ENCODE measurements at places on chromosomes 3 and 15.

GRCh38 chr3:79477242-79477641 lies 290.6 kb downstream of the ROBO1 start:
- no peak for DNase-seq

GRCh38 chr3:187042346-187042745 lies 97.0 kb downstream of the RPL39L start:
- DNase-seq = no peak

- DNase-seq = no peak
Measured at GRCh38 chr3:25618028-25618427, 46.7 kb downstream of the TOP2B start.

GRCh38 chr3:14750650-14751049 lies 68.1 kb upstream of the FGD5 start:
- DNase-seq = no peak

GRCh38 chr15:101105059-101105891 lies 146.6 kb downstream of the CHSY1 start:
- no peak for DNase-seq

GRCh38 chr3:158769952-158770740 lies 31.7 kb upstream of the MFSD1 start:
- no peak for DNase-seq

GRCh38 chr3:171688593-171688992 lies 121.7 kb downstream of the PLD1 start:
- no peak for DNase-seq

GRCh38 chr15:71677352-71677751 lies 133.0 kb upstream of the NR2E3 start:
- no peak for DNase-seq

Data from kidney capillary endothelial cell (primary cell).